ENCODE measurements at places on chromosomes 13 and 19.

GRCh38 chr13:111270765-111271698 lies 49.4 kb upstream of the TEX29 start:
- peak; percentile 63 for DNase-seq

- peak; percentile 38 for DNase-seq
Measured at GRCh38 chr13:64884976-64885375, 2345.2 kb downstream of the PCDH9 start.

- DNase-seq = no peak
Measured at GRCh38 chr13:42063105-42063504, 14.7 kb downstream of the DGKH start.

GRCh38 chr13:35309706-35310105 lies 166.8 kb downstream of the MAB21L1 start:
- no peak for DNase-seq

DNA sequence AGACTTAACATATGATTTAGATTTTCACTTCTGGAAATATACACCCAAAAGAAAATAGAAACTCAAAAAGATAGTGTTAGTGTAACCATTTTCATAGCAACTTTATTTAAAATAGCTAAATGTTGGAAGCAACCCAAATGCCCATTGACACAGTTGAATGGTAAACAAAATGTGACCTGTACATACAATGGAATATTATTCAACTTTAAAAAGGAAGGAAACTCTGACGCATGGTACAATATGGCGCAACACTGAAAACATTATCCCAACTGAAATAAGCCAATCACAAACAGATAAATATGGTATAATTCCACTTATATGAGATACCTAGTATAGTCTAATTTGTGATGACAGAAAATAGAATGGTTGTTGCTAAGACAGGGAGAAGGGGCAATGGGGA lies 1456.1 kb upstream of the MIR17HG start:
- no peak for DNase-seq

DNA sequence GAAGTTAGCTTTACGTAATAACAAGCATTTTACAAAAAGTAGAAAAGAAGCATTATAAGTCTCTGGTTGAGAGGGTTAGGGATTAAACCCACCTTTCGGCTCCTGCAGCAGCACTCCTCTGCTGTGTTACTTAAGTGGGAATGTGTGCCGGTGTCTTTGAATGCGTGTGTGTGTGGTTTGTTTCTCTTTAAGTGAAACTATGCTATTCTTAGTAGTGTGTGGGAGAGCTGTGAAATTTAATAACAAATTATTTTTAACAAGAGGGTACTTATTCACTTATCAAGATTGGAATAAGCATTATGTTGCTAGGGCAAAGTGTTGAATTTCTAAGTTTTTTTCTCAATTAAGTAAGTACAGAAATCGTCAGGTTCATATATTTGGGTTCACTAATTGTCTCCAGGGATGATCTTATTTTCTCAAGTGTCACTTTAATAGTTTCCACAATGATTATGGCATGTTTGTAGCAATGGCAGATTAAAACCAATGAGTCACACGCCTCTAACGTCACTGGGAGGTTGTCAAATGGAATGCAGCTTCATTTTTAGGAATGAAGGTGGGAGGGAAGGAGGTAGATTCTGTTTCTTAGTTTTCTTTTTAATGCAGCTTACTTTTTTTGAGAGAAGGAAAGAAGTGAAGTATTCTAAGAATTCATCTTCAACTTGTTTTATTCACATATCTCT lies 151.3 kb downstream of the LMO7 start:
- DNase-seq = peak; percentile 71

DNA sequence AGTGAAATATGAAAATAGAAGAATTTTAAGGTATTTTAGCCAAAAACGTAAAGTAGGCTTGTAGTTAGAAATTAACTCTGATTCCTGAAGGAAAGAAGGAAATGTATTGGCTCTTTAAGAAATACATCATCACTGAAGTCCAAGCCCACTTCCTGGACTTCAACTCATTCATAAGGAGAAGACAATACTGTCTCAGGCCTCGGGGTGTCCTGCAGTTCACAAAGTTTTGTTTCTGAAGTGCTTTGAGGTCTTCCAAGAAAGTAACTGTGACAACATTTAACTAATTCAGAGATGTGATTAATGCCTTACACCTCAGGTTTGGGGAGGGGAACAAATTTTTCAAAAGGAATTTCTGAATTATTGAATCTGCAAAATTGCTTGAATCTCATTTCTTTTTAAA lies 65.8 kb upstream of the STARD13 start:
- DNase-seq = peak; percentile 61

- DNase-seq = no peak
Measured at GRCh38 chr13:91145571-91146205, 201.8 kb upstream of the MIR17HG start.

DNA sequence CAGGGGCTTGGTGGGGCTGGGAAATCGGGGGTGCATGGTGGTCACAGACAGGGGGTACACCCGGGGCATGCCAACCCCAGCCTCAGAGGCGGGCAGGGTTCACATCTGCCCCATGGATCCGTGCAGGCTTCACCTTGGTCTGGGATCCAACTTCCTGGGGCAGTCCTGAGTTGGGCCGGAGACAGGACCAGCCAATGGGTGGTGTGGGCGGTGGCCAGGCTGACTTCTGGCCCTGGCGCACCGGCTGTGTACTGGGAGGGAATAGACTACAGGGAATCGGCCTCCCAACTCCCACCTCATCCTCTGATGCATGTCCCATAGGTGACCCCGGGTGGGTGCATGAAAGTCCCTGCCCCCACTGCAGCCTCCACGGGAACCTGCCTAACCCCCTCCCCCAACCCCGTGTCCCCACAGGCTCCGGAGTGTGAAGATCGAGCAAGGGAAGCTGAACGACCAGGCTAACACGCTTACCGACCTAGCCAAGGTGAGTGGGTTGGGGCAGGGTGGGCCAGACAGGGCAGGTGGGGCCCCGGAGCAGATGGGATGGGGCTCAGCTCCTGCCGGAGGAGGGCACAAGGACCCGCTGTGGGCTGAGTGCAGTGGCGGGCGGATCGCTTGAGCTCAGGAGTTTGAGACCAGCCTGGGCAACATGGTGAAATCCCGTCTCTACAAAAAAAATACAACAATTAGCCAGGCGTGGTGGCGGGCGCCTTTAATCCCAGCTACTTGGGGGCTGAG lies 14.7 kb upstream of the ARRDC2 start:
- no peak for DNase-seq

All from fibroblast of skin of back (primary cell).